Psoas muscle (tissue), 8 donors: ENCODE measurements at places on chromosomes 2 and 18.

DNA sequence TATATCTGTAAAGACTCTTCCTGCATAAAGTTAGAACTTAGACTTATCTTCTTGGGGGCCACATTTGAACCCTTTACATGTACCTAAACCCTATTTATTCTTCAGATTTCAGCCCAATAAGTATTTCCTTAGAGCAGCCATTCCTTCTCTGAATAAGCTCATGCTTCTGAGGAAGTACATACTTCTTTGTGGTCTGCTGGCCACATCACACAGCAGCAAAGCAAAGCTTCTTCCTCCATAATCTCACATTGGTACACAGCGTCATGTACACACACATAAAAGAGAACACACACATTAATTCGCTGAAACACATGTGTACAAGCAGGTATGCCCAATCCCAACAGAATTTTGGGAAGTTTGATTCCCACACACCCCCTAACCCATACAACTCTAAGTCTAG is 331.0 kb downstream of the CDH2 start:
- DNase-seq, result no peak

GRCh38 chr2:208880171-208880570 is 473.6 kb downstream of the PTH2R start:
- DNase-seq, result no peak

GRCh38 chr18:60809937-60810336 is 437.4 kb upstream of the MC4R start:
- no peak for DNase-seq

DNA sequence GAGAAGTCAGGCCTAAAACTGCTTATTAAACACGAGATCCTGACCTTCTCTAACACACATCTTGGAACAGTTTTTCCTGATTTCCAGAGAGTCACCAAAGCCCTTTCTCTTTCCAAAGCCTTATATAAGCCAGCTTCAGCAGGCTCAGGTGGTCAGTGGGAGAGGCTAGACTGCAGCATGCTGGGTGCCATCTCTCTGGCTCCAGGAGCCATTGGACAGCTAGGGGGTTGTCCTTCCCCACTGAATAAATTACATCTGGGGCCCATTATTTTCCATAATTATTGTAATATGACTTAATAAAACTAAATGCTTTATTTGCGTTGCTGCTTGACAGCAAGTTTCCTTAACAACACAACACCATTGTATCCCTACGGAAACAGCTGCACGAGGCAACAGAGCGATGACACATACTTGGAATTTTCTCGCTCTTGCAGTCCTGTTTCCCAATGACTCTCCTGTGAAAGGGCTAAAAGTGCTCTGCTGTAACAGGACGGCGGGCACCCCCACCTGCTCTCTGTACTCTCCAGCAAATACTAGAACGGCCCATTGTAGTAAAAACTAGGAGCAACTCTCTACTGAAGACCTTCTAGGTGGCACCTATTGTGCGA is 160.6 kb downstream of the RNF144A start:
- no peak for DNase-seq

GRCh38 chr2:217981084-217981730 is 21.6 kb downstream of the TNS1 start:
- no peak for DNase-seq

DNA sequence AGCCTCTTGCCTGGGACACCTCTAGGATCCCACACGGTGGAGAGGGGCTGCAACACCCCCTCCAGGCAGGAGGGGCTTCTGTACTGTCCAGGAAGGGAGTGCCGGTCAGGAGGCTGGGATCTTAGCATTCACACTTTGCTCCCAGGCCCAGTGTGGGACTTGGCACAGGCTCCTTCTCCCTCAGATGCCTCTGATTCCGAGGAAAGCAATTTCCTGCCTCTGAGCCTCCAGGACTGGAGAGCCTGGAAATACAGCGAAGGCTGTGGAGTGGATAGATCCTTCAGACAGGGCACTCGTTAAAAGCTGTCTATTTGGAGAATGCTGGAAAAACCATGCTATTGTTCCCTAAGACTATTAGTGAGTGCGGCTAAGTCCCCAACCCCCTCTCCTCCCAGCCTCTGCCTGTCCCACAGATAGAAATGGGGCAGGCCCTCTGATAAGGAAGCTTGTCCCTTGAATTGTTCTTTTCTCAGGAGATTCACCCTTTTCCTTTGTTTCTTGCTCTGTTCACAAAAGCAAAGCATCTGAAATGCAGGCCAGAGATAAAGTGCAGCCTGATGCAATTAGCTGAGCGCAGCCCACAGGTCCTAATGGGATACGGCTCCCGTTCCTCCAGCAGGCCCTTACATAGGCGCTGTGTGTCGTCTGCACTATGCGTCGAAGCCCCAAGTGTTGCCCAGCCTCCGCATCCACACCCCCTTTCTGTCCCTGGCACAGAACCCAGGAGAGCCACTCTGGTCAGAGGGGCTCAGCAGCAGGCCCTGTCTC is 252.2 kb downstream of the KLHL29 start:
- DNase-seq, result no peak
